Hypothalamus (tissue), 51 donors: ENCODE measurements at places on chromosomes 5 and 9.

DNA sequence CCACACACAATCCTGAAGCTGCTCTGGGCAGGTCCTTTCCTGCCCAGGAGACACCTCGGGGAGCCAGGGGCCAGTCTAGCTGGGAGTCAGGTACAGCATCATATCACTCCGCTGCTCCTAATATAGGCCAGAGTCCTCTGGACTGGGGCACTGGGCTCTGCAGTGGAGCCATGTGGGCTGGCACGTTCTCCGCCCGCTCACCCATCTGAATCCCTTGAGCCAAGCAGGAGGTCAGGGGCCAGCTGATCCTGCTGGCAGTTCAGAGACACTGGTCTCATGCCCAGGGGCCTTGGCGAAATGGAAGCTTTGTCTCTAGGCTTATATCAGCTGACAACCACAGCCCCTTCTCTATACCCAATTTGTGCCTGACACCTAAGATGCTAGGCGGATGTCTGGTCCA lies 9.3 kb upstream of the CORO2A start:
- DNase-seq, result no peak

- no peak for DNase-seq
Measured at GRCh38 chr9:87213948-87214347, 266.6 kb upstream of the GAS1 start.

DNA sequence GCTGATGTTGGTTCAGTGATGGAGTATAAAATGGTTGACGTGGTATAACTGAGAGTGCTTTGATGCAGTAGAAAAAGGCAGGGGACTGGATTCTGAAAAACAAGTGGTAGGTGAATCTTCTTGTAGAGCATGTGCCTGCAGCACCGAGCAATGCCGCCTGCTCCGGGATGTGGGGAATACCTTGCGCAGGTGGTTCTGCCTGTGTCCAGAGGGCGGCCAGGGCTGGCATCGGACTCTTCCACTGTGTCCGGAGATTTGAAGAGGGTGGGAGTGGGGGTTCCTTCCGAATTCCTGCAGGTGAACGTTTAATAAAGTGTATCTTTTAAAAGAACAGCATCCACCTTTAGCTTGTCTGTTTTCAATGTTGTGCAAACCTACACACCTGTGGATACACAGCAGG lies 238.0 kb downstream of the FANCC start:
- DNase-seq, result no peak

GRCh38 chr5:149370878-149371277 lies 8.2 kb downstream of the IL17B start:
- no peak for DNase-seq
